MM.1S (cell line): ENCODE measurements at places on chromosomes 7 and 10.

- DNase-seq: no peak
Observed at GRCh38 chr7:64793106-64793755, 997 bp upstream of the ZNF138 start.

- DNase-seq: no peak
Observed at GRCh38 chr10:114653926-114654325, 4.1 kb downstream of the ABLIM1 start.

DNA sequence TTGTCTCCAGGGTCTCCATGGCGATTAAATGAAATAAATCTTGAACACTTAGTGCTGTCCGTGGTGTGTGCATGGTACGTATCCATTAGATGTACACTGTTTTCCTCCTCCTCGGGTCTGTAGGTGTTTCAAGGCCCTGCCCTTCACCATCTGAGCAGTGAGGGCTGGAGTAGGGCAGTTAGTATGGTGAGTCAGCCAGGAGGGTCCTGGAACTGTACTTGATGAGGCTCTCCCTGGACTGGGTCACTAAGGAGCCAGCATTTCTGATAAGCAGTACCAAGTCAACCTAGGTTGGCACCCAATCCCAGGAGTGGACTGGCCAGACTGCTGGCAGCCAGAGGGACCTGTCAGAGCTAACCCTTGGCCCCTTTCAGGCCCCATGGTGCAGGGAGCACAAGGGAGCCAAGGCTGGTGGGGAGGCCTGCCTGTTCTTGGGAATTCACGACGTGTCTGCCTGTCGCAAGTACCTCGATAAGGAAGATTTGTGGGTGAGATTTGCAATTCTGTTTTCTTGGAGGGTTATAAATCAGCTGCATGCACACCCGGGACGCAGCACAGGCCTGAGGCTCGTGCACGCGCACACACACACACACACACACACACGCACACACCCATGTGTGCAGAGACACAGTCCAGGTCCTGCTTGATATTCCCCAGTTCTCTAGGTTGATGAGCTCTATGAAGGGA lies 114.2 kb downstream of the ZMIZ1 start:
- no peak for DNase-seq

DNA sequence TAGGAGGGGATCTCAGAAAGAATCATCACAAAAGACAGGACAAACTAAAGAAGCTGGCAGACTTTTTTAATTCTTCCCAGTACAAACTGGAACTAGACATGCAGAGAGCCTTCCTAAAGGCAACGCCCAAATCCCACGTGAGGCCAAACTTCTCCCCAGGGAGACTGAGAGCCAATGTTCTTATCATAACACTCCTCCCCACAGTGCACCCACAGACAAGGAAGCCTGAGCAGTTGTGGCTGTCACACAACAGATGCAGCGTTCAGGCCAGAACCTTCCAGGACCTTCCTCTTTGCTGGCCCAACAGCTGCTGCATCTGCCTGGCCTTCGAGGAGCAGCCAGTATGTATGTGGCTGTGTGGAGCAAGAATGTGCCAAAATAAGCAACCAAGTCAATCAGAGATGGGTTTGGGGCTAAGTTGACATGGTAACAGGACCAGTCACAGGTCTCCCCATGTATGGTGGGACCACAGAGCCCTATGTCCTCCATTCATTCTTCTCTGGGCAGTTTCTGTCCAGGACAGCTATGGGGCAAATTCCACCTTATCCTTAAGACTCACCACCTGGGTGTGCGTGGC lies 34.9 kb downstream of the SRPK2 start:
- DNase-seq: no peak

DNA sequence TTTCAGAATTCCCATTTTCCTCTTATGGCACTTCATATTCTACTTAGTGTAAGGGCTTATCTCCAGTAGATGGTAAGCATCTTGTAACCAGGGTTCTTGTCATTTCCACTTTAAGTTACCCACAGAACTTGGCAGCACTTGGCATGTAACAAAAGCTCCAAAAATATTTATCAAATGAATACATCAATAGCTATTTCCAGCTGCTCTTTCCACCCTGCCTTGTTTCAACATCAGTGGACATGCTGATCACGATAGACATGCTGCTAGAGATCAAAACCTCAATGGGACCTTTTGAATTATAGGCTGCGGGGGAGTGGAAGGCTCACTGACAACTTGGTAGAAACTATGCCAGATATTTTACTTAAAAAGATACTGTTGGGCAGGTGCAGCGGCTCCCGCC lies 32.9 kb downstream of the HOXA1 start:
- no peak for DNase-seq

- DNase-seq: no peak
Observed at GRCh38 chr7:30177186-30177585, 42.4 kb downstream of the MTURN start.

DNA sequence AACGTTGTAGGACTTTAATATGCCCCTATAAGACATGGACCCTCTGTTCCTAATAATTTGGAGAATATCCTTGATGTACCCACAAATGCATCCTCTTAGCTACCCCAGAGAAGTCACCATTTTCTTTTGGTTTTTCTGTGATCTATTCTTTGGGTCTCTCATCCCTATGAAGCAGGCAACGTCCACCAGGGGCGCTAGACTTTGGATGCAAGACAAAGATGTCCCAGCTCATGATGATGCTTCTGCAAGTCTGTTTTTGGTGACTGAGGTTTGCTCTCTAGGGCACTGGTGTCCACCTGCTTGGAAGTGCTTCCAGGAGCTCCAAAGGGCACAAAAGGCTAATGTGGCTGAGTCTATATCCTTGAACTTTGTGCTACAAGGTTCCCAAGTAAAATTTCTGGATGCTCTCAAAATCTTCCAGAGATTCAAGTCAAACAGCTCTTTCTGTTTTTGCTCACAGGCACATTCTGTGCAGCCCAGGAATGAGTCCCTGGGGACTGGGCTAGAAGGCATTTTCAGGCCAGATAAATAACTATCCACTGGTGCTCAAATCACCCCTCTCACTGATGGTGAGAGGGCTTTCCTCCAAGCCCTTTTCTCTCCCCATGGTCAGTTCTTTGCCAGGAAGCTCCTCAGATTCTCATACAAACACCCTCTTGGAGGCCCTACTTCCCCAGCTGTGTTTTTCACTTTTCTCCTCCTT lies 166.4 kb downstream of the C7orf25 start:
- peak; percentile 42 for DNase-seq

DNA sequence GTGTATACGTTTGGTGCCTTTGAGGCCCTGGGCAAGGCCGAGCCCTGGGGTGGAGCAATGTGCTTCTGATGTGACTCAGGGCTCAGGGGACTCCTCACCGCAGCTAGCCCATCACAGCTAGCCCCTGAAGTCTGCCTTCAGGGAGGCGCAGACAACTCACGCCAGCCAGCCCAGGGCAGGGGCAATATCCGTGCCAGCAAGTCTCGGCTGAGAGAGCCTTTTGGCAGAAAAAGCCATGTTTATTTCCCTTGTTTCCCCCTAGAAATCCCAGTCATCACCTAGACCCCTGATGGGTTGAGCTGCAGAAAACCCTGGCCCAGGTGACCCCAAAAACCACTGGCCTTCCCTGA lies 90.4 kb downstream of the CHST15 start:
- no peak for DNase-seq

- DNase-seq: no peak
Observed at GRCh38 chr10:44774676-44775401, 136.3 kb upstream of the TMEM72 start.
